Activated CD4-positive, alpha-beta memory T cell treated with anti-CD3 and anti-CD28 coated beads, Interleukin-2, amount 10 ng/mL, durations not matched to agents 7 days and 5 days (primary cell): ENCODE measurements at places on chromosomes 11 and 22. TPM values are rescaled to one million over a fixed set of nuclear protein-coding genes. Genes with fewer than 3 reads are reported as not detected.

DNA sequence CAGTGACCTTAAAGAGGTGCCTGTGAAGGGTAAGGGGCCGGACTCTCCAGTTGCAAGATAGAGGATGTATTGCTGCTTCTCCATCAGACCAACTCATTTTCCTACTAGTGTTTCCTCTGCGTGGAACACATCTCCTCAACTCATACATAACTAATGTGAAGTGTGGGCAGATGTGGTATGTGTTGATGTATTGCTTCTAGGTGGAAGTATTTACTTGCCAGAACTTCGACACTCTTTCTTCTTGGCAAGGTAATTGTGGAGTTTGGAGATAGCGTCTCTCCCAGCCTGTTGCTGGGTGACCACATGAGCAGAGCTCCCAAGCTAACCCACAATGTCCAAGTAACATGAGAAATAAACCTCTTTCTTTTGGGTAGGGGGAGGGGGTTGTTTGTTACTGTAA, 456.9 kb downstream of the DYNC2H1 start:
- no peak for DNase-seq

DNA sequence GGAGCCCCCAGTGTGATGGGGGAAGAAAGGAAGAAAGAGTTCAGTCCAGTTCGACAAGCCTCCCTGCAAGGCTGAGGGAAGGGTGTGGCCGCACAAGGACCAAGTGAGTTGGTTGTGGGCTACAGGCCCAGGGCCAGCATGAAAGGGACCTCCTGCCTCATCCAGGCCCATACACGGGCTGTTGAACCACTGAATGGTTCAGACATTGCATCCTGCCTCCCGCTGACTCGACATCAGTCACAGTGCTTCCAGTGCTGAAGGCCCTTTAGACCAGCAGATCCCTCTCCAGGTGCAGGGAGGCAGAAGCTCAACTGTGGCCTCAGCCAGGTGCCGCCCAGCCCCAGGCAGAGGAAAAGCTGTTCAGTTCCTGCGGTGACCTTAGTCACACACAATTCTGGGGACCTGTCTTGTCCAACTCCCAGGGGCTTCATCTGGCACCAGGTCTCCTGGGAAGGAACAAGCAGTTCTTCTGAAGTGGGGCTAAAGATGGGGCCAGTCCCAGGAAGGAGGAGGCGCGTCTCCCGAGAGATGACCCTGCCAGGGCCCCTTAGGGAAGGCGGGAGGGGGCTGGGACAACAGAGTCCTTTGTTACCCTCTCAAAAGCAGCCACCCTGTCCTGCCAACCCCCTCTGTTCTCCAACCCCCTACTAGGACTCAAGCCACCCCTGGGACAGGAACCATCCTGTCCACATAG, 6.6 kb downstream of the ARRB1 start:
- DNase-seq = no peak

DNA sequence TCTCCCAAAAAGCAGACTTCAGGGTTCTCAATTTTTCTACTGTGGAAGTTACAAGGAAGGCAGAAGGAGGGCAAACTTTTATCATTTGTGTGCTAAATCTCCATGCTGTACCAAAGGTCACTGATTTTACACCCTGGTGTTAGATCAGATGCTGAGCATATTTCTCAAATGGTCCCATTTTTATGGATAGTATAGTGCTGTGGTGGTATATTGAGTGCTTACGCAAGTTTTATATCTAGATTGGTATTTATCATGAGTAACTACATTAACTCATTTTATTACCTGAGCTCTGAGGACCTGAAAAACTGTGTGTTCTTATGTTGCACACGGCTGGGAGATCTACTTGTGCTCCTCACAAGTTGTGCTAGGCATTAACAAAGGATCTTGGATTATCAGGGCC, 75.1 kb downstream of the PRR5L start:
- DNase-seq = no peak

Gene B4GAT1
- total RNA-seq = 8.4 TPM
